Melanocyte of skin (primary cell): ENCODE measurements at places on chromosomes 6 and 20. TPM values are rescaled to one million over a fixed set of nuclear protein-coding genes. Genes with fewer than 3 reads are reported as not detected.

Gene HFE
- total RNA-seq: 9.1 and 12.4 TPM in 2 replicates

Gene RFX6
- not detected in 2 replicates for total RNA-seq

Gene RAD21L1
- not detected in 2 replicates for total RNA-seq

Gene TRIM10
- not detected in 2 replicates for total RNA-seq

Gene PTCRA
- total RNA-seq: 0.33 TPM in 1 of 2 replicates, not detected in the other

Gene PAQR8
- total RNA-seq: 63.9 and 73.7 TPM in 2 replicates

Gene KIAA1755
- 1.7 and 5.5 TPM in 2 replicates for total RNA-seq

Gene RGS19
- 10.8 and 17.3 TPM in 2 replicates for total RNA-seq

Gene C6orf163
- 2.4 and 4.7 TPM in 2 replicates for total RNA-seq

Gene SLC17A9
- 2.9 and 5.3 TPM in 2 replicates for total RNA-seq

Gene CTAGE9
- total RNA-seq: not detected in 2 replicates

Gene ARMC2
- total RNA-seq: 1.7 and 3.4 TPM in 2 replicates

Gene MAS1
- under 0.01 TPM in 1 of 2 replicates, not detected in the other for total RNA-seq

Gene USP49
- total RNA-seq: 2.8 and 2.9 TPM in 2 replicates
